SHP77 treated with DMSO at 0.1 percent for 48 hours (cell line): ENCODE measurements at places on chromosomes 7 and 10.
A peak's percentile ranks its signal among the peaks of the same experiment; 100 is the strongest.

GRCh38 chr10:79387974-79388850 is 40.9 kb downstream of the PPIF start:
- no peak for DNase-seq

- peak; percentile 54 for DNase-seq
These were observed 40.0 kb downstream of the GOLGA7B start for GRCh38 chr10:97889461-97890265.

DNA sequence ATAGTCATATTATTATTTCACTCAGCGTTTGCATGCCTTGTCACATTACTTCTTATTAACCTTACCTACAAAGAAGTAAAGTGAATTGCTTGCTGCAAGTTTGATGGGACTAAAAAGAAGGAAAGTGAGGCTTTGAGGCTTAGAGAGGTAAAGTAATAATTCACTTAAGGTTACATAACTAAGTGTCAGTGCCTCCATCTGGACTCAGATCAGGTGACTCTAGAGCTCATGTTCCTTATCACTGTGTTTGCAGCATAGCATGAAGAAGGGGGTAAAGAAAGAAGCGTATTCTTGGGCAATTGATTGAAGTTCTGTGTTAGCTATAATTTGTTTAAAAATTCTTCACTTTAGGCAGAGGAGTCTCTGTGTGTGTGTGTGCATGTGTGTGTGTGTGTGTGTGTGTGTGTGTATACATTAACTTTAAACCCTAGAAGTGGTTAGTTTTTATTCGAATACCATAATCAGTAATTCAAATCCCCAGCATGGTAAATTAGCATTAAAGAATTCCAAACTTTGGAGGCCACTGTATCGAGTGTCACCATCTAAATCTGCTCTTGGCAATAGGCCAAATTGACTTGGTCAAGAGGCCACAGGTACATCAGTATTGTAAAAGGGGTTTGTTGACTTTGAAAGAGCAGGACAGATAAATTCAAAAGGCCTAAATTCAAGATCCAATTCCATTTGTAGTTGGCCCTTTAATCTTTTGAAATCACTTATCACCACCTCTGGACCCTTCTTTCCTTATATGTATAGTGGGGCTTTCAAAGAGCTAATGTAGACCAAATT is 2.2 kb upstream of the PON3 start:
- no peak for DNase-seq

GRCh38 chr10:14478604-14479003 is 147.9 kb upstream of the FRMD4A start:
- peak; percentile 38 for DNase-seq

- no peak for DNase-seq
These were observed 73.1 kb downstream of the CLEC2L start for GRCh38 chr7:139596626-139597025.

GRCh38 chr10:70557876-70558275 is 44.7 kb downstream of the PRF1 start:
- no peak for DNase-seq

DNA sequence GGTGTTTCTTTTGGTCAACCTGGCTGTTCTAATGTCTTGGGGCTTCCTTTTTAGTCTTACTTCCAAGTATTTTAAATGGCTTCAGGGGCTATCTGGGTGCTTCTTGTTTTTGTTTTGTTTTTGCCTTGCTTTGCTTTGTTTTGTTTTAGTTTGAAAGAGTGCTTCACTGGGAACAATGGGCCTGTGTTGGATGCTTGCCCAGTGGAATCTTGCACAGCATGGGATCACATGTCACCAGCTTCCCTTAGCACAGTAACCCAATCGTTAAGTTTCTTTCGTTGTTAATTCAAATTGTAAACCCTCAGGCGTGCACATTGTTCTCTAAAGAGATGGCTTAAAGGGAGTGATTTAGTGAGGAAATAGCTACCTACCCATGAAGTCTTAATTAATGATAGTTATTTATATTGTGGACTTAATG is 8.9 kb downstream of the COL17A1 start:
- no peak for DNase-seq

DNA sequence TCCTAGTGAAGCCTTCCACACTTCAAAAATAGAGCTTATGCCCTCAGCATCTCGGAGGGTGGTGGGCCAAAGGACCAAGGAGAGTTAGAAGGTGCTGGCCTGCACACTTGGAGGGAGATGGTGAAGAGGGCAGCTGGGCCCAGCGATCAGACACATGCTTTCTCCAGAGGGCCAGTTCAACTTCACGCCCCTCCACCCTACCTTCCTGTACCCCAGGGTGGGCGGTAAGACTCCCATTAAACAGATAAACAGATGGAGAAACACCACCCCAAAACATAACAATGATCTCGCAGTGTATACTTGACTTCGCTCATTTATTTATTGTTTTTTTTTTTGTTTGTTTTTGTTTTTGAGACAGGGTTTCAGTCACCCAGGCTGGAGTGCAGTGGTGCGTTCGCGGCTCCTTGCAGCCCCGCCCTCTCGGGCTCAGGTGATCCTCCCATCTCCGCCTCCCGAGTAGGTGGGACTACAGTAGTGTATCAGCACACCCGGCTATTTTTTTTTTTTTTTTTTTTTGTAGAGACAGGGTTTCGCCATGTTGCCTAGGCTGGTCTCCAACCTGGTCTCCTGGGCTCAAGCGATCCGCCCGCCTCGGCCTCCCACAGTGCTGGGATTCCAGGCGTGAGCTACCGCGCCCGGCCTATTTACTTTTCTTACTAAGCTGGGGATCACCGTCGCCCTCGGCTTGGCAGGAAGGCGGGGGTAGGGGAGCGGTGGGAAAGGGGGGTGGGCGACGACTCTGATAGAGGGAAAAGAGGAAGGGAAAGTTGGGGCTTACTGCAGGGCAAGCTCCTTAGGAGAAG is 1.8 kb downstream of the C10orf95 start:
- peak; percentile 13 for DNase-seq

DNA sequence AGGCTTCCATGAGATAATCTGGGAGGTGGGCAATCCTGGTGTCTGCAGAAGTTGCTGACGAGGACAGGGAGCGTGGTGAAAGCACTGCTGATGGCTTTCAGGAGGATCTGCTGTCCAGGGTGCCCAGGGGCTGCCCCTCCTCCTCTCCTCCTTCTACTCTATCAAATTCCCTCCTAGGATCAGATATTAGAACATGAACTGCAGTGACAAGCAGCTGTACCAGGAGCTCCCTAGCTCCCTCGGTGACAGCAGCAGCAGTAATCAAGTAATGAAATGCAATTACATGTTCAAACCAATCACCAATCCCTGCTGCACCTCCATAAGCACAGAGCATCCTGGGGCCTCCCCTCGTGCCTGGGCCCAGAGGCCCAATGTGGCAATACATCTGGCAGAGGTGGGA is 46.9 kb downstream of the GRID1 start:
- DNase-seq: no peak

GRCh38 chr7:25256333-25256819 is 28.1 kb upstream of the NPVF start:
- DNase-seq: no peak

- no peak for DNase-seq
These were observed 37.3 kb downstream of the NRCAM start for GRCh38 chr7:108418946-108419345.

DNA sequence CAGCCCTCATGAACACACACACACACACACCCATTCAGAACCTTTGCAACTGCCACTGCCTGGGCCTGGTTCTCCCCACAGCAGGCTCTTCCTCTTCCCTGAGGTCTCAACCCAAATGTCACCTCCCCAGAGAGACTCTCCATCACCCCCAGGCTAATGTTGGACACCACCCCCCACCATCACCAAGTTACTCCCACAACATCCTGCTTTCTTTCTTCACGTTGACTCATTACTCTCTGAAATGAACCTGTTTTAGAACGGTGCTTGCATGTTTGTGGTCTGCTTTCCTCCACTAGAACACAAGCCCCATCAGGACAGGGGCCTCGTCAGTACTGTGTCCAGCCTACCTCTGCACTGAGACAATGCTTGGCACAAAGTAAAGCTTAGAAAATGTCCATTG is 16.0 kb downstream of the AFAP1L2 start:
- DNase-seq: no peak

- no peak for DNase-seq
These were observed 61.8 kb upstream of the TRIL start for GRCh38 chr7:29019896-29020295.

DNA sequence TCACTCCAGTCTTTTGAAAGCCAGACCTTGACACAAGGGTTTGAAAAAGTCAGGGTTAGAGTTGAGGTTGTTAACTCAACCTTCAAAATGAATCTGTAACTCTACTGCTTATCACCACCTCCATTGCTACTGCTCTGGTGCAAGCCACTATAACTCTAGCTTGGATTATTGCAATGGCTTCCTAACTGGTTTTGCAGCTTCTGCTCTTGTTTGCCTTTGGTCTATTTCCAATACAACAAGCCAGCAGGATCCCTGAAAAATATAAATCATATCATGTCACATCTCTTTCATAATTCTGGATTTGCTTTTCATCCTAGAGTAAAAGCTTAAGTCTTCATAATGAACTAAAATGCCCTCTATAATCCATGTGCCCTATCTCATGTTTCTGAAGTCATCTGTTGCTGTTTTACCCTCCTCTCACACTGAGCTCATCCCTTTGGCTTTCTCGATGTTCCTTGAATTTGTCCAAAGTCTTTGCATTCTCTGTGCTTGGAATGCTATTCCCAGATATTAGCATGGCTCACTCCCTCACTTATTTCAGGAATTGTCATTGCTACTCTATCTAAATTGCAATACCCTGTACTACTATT is 10.9 kb downstream of the TAS2R60 start:
- no peak for DNase-seq

- DNase-seq: no peak
These were observed at the start of gene NRP1 for GRCh38 chr10:33334153-33334804. TSS of gene NRP1 (minus strand) at chr10:33334667. CDS start at chr10:33334382, 285 bp downstream.

DNA sequence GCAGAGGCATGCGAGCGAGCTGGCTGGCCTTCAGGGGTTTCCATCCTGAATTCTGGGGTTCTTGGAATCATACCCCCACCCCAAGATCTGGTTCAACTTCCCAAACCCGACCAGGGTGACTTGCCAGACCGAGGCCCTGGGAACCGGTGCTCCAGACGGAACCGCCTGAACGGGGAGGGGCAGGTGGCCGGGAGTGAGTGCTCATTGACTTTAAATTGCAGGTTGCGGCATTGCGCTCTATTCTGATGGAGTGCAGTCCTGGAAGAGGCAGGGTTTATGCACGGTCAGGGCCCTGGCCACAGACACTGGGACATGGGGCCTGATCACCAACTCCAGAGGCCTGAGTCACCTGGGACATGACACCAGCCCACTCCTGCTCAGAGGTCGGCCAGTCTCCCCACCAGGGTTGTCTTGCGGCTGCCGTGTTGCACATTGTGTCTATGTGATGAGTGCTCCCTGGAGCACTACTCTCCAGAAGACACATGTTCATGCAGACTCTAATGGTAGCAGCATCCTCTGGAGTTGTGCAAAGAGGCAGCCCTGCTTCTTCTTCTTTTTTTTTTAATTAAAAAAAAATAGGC is 5.8 kb upstream of the DDIT4 start:
- DNase-seq: no peak
